T1000 (cell line): ENCODE measurements at places on chromosomes 1 and 21.

DNA sequence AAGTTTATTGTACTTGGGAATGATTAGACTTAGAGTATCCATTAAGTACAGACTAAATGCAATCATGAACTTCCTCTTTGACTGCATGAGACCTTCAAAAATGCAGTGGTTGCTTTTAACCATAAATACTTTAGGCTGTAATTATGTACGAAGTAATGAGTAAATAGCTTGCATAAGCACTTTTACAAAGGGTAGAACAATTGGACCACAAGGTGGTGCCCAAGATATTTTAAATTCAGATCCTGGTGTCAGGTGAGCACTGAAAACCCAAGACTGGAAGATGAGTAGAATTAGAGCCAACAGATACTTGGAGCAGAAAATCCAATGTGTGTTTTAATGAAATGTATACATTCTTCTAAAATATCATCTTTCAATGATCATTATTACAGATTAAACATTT is 43.4 kb upstream of the RHOU start:
- no peak for DNase-seq

GRCh38 chr1:114082867-114083585 is 70.6 kb downstream of the SYT6 start:
- peak; percentile 24 for DNase-seq

DNA sequence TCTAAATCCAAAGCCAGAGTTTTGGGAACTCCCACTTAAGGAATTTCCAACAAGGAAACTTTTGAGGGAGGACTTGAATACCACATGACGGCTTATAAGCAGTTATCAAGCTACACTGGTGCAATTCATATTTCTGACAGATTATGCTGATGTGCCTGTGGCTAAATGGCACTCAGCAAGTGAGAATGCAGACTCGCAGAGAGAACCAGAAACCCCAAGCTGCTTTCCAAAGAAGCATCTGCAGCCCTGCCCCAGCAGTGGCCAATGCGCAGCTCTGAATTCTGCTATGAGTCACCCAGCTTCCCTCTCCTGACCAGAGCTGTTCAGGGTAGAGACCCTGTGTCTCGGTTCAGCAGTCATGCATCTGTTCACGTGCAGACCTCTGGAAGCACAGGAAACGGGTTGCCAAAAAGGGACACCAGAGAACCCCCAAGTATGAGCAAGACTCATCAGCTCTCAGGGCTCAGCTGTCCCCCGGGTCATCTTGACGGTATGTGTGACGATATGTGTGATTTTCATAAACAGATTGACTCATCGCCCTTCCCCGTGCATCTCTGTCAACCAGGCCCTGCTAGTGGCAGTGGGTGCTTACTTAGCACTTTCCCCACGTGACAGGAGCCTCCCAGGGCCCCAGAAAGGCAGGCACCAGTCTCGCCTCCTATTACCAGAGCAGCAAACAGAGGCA is 76.3 kb downstream of the ITPKB start:
- peak; percentile 59 for DNase-seq

DNA sequence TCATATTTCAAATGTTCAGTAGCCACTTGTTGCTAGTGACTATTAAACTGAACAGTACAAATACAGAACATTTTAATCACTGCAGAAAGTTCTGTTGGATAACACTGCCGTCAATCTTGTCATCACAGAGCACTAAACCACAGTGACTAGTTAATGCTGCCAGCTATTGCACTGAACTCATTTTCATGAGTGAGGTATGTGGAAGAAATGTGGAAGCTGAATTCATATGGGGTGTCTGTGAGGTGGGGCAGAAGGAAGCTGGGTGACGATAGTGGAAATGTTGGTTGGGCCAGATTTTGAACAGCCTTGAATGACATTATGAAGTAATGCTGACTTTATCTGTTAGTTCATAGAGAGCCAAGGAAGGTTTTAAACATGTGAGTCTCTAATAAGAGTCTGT is 49.6 kb downstream of the OSBPL9 start:
- no peak for DNase-seq

DNA sequence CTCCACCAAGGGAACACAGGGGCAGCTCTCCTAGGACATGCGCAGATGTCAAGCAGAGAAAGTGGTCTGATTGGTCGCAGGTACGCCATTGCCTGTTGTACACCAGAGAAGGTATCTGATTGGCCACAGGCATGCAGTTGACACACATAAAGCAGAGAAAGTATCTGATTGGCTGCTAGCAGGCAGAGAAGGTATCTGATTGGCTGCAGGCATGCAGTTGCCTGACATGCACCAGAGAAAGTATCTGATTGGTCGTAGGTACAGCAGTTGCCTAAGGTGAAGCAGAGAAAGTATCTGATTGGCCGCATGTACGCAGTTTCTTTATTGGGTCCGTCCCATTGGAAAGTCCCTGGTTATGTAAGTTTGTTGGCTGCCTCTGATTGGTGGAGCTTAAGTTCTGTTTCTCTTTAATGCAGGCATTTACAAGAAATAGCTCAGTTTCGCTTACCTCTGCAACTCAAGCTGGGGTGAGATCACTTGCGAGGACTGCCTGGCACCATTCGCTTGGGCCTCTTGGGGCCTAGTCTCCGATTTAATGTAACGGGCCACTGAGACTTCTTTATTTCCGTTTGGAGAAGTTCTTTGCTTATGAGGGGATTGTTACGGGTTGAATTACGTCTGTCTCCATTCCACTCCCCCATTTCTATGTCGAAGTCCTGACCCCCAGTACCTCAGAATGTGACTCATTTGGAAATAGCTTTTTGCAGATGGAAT is 74.2 kb downstream of the SIK1 start:
- DNase-seq = no peak

- DNase-seq = no peak
Observed at GRCh38 chr1:155174324-155175280, 953 bp downstream of the TRIM46 start.

DNA sequence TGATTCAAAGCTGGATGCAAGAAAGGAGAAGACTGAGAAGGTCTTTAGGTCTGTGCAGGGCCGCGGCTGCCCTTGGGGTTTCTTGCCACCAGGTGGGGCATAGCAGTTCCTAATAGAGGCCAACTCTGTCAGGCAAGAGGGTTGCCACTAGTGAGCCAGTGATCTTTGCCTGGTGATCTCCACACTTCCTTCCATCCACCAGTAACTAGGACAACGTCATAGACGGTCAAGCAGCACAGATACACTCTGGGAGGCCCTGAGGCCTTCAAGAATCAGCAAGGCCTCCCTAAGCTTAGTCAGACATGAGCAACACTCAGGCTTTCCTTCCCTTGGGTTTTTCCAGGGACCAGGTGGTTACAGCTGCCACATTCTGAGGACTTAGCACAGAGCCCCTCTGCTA is 32.9 kb upstream of the ATP2B4 start:
- DNase-seq = peak; percentile 51

DNA sequence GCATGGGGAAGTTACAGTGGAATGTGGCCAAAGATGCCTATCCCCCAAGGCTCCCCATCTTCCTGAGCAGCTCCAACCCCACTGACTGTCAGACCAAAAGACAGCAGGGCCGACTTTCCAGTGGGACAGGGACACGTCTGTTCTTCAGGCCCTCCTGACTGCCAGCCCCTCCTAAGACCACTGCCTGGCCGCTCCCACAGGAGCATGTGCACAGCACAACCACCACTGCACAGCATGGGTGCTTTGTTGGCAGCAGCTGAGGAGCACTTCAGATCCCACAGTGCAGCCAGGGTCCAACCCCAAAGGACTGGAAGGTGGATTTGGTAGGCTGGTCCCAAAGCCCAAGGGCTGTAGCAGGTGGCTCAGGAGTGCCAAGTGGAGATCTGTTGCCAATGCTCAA is 648.3 kb upstream of the BRINP3 start:
- DNase-seq = no peak

DNA sequence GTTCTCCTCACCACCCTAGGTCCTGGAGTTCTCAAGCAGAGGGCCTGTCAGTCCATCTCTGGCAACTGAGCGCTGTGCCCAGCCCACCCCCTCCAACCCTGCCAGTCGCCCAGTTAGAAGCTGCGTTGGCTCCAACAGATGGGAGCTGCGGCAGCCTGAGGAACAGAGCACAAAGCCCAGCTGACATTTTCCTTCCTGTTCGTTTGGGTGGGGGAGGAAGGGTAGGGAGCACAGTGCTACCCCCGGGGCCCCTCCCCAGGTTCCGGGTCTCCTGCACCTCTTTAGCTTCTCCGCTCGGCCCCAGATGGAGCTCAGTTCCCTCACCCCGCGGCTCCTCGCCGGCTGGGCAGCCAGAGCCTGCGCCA is 1.4 kb downstream of the LRRN2 start:
- no peak for DNase-seq

- DNase-seq = no peak
Observed at GRCh38 chr1:111987502-111987901, 2.0 kb downstream of the KCND3 start.

DNA sequence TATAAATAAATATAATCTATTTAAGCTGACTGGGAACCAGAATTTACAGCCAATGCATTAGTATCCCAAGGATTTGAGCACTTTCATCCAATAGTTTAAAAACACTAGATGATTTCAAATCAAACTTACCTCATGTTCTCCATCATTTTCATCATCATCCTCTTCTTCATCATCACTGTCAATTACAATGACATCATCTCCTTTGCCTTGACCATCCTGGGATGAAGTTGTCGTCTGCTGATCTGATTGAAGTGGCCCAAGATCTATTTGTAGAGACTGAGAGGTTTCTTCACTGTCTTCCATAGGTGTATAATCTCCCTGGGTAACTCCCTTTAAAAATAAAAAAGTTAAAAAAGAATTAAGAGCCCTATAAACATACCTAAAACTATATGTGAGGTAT is 47.7 kb downstream of the TPR start:
- no peak for DNase-seq

DNA sequence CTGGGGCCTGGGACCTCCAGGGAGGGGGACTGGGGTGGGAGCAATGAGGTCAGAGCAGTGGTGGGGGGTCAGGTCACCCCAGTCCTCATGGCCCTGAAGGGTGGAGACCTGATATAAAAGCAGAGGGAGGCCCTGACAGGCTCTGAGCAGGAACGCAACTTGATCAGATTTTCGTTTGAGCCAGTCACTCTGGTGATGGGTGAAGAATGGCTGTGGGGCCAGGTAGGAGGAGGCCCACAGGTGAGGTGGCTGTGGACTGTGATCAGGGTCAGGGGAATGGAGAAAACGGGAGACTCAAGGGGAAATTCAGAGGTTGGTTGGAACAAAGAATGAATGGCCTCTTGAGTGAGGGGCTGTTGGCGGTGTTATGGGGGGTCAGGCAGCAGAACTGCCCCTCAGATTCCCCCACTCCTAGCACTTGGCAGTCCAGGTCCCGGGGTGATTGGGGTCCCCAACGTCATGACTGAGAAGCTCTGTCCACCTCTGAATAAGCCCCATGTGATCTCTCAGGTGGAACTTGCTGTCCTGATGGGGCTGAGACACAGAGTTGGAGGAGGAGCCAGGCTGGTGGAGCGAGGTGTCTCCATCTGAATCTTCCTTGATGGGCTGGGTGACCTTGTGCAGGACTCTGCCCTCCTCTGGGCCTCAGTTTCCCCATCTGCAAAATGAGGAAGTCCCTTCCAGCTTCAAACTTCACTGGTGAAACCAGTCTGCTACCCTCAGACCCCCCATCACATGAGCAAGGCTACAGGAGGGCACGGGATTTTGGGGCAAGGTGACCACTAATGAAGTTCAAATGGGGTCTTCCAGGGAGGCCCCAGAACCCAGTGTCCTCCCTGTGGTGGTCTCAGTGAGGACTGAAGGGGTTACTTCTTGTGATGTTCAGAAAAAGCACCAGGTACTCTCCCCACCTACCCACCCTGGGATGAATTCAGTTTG is 683.0 kb downstream of the MATN1 start:
- DNase-seq = no peak

DNA sequence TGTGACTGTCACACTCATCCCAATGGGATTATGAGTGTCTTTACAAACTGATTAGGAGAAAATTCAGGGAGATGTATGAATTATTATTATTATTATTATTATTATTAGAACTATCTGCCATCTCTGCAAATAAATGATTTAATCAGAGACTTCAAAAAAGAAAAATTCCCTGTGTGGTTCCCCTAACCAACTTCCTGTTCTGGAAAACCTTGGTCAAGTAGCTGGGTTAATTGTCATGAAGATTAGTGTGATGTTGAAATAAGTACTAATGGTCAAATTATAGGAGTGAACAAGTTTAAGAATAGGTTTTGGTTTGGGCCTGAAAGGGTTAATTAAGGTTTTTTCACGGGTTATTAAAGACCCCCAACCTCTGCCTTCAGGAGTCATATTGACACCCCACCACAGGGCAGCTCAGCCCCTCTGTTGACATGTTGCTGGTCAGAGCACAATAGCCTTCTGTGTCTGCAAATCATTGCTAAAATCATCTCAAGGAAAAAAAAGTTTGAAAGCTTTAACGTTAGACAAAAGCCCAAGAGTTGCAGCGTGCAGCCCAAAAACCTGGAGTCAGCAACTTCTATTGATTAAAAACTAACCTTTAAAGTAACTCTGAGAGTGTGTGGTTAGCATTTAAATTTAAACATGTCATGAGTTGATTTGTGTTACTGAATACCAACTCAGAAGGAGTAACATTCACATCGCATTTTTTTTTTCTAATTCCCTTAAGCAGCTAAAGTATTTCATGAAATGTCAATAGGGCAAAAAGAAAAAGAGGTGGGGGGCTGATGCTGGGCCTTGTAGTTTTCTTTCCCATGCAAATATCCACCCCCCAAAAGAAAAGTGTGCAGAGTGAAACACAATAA is 272.5 kb downstream of the TM2D1 start:
- no peak for DNase-seq

DNA sequence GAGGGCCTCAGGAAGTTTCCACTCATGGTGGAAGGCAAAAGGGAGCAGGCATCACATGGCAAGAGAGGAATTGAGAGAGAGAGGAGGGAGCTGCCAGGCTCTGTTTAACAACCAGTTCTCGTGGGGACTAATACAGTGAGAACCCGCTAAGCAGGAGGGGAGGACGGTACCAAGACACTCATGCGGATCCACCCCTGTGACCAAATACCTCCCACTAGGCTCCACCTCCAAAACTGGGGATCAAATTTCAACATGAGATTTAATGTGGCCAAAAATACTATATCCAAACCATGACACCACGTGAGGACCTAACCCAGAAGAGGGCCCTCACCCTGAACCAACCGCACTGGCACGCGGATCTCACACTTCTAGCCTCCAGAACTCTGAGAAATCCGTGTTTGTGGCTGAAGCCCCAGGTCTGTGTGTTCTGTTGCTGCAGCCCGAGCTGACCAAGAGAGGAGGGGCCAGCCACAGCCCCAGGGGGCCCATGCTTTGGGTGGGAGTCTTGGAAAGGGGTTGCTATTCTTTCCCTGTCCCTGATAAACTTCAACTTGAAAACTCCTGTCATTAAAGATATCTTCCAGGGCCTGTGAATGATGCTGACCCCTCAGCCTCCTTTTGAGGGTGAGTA is 32.0 kb downstream of the TRIM67 start:
- DNase-seq = no peak

GRCh38 chr1:11680270-11681070 is 478 bp downstream of the MAD2L2 start:
- no peak for DNase-seq

GRCh38 chr1:111878649-111879048 is 110.8 kb downstream of the KCND3 start:
- DNase-seq = no peak

GRCh38 chr1:25895365-25895990 is 10.7 kb downstream of the STMN1 start:
- peak; percentile 86 for DNase-seq
